Myocyte (in vitro differentiated cells): ENCODE measurements at places on chromosomes 3 and 15. TPM values are rescaled to one million over a fixed set of nuclear protein-coding genes. Genes with fewer than 3 reads are reported as not detected.

The TGM5 gene
- 0.21 TPM in 1 of 2 replicates, not detected in the other for total RNA-seq

The CCR5 gene
- not detected in 2 replicates for total RNA-seq

The AGBL1 gene
- 0.21 and 3.3 TPM in 2 replicates for total RNA-seq

The TP53BP1 gene
- total RNA-seq: 74.8 and 86.4 TPM in 2 replicates

- no peak for DNase-seq
These were observed 222.6 kb downstream of the OSBPL10 start for GRCh38 chr3:31758322-31758965.

DNA sequence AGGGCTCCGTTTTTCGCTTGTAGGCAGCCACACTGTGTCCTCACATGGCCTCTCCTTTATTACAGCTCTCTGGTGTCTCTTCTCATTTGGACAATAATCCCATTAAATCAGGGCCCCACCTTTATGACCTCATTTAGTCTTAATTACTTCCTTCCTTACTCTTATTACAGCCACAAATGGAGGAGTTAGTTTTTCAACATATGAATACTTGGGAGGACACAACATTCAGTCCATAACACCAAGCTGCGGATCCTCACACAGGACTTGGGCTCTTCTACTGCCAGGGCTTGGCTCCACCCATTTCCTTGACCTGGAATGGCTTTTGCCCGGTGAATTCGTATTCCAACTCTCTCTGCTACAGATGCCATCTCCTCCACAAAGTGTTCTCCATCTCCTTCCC, 74.3 kb upstream of the SLC7A14 start:
- DNase-seq: no peak

GRCh38 chr3:78050276-78051065, 1010.6 kb downstream of the ROBO2 start:
- DNase-seq: no peak

- DNase-seq: peak; percentile 89
These were observed 309.2 kb downstream of the MAGI1 start for GRCh38 chr3:65729555-65729954.

DNA sequence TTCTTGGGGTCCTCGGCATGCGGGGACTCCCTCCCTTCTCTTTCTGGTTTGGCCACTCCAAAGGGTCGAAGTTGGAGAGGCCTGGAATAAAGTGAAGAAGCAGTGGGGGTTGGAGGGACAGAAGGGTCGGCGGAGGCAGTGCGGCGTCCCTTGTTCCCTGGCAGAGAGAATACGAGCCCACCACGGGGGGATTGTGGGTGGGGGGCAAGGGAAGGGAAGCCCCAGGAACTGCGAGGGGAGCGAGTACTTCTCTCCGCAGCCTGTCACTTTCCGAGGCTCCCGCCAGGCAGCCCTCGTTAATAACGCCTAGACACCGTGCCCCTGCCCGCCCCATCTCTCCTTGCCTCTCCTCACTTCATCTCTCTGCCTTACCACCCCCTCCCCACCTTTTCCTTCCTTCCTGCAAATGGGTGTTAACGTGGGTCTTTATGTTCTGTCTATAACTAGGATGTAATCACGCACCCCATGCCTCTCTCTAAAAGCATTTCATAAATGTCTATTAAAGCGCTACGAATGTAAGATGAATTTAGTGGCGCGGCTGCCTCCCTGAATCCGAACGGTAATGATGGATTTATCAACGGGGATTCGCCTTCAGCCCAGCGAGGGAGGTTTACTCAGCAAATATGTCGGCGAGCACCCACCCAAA, 13.7 kb downstream of the NR2F2 start:
- DNase-seq: no peak

DNA sequence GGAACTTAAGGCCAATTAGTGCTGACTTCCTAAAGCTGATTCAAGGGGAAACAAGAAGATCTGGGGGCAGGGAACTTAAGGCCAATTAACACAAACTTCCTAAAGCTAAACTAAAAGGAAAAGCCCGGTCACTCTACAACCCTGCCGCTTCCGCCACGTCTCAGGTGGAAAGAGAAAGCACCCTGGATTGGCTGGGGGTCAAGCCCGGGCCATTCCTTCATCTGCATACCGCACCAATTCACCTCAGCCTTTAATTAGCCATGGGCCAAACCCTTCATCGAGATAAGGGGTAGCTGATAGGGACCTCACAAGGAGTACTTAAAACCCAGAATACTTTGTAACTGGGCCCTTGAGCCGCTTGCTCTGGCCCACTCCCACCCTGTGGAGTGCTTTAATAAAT, 14.4 kb downstream of the TMPRSS7 start:
- DNase-seq: no peak
